ENCODE measurements at places on chromosomes 13 and 19. TPM values are rescaled to one million over a fixed set of nuclear protein-coding genes. Genes with fewer than 3 reads are reported as not detected.

The SLC7A9 gene
- total RNA-seq = 0.29 TPM

The CFAP97D2 gene
- 0.92 TPM for total RNA-seq

The ZNF132 gene
- total RNA-seq = 1.4 TPM

The DDX49 gene
- total RNA-seq = 48.1 TPM

The OR7A10 gene
- not detected for total RNA-seq
